Esophagus squamous epithelium (tissue), 5 donors: ENCODE measurements at places on chromosomes 12 and 14. TPM values are rescaled to one million over a fixed set of nuclear protein-coding genes. Genes with fewer than 3 reads are reported as not detected.

TSHR gene
- not detected for total RNA-seq

MYF5 gene
- not detected for total RNA-seq

- no peak for DNase-seq
Measured at GRCh38 chr12:109202770-109203169, 86.4 kb downstream of the ACACB start.

KCNC2 gene
- total RNA-seq, result not detected

NR1H4 gene
- not detected for total RNA-seq

DNA sequence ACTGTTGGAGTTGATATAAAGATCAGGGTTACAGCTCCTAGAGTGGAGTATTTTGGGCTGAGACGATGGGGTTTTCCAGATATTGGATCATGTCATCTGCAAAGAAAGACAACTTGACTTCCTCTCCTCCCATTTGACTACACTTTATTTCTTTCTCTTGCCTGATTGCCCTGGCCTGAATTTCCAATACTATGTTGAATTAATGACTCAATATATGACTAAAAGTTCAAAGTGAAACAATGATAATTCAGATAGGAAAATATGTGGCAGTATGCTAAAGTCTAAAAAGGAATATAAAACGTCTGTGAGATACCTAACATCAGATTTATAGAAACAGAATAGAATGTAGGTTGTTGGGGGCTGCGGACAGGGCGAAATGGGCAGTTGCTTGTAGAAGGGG is 72.2 kb downstream of the BHLHE41 start:
- DNase-seq, result no peak

DNA sequence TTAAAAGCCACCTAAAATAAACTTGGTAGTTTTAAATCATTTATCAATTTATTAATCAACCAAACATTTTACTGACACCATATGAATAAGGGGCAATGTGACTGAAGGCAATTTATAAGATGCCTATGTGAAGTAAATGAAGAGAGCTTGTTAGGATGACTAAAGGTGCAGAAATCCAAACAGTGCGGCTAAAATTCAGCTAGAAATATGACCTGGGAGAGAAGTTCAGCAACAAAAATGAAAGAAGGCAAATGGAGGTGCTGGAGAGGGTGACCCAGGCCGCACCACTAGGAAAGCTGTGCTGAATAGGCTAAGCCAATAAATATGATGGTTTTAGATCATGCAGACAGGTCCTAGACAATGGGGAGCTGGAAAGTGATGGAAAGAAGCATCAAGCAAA is 403.7 kb downstream of the BTG1 start:
- no peak for DNase-seq

DNA sequence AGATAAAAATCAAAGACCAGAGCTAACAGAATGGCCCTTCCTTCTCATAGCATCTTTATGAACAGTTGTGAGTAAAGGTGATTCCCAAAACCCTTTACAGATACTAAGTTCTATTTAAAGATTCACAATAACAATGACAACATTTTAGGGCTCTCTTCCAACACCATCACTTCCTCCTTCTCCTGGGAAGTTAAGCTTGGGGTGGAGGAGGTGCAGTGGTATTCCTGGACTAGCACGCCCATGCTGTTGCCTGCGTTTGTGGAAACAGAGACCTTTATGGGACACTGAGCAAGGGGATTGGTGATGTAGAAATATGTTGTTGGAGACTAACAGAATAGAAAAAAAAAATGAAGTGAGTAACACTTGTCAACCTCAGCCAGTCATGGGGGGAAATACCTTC is 22.5 kb downstream of the SYNE2 start:
- no peak for DNase-seq

DNA sequence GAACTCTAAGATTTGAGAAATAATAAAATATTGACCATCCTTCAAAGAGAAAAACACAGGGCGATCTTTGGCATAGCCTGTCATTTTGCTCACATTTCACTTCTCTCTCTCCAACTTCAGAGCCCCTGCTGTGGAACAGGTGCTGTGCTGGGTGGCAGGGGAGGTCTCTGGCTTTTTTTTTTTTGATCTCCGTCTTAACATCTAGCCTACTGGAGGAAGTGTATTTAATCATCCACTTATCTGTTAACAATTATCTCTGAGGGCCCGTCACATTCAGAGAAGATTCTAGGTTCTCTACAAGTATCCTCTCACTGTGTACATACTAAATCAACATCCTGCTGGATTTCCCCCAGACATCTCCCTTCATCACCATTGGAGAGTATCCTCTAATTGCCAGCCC is 34.1 kb downstream of the CHST11 start:
- no peak for DNase-seq

- DNase-seq, result no peak
Measured at GRCh38 chr14:55470025-55470424, 29.6 kb upstream of the TBPL2 start.

PPFIBP1 gene
- 41.9 TPM for total RNA-seq

VASH1 gene
- 1.7 TPM for total RNA-seq

SPIC gene
- total RNA-seq, result not detected

TAS2R42 gene
- not detected for total RNA-seq

TPH2 gene
- total RNA-seq, result not detected

DNA sequence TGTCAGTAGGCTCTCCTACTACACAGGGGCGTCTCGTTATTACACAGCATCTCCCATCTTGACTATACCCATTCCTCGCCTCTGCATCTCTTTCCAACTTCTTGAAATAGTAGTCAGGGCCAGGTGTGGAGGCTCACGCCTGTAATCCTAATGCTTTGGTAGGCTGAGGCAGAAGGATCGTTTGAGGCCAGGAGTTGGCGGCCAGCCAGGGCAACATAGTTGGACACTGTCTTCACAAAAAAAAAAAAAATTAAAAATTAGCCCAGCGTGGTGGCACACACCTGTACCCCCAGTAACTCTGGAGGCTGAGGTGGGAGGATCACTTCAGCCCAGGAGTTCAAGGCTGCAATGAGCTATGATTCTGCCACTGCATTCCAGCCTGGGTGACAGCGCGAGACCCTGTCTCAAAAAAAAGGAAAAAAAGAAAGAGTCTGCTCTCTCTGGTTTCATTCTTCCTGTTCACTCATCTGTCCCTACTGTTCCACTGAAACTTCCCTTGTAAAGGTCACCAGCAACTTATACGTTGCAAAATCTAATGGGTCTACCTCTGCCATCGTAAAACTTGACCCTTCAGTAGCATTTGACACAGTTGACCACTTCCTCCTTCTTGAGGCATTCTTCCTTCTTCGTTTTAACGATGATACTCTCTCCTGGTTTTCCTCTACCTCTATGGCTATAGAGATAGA is 41.0 kb upstream of the PTGR2 start:
- DNase-seq, result no peak

KRT83 gene
- not detected for total RNA-seq

DNA sequence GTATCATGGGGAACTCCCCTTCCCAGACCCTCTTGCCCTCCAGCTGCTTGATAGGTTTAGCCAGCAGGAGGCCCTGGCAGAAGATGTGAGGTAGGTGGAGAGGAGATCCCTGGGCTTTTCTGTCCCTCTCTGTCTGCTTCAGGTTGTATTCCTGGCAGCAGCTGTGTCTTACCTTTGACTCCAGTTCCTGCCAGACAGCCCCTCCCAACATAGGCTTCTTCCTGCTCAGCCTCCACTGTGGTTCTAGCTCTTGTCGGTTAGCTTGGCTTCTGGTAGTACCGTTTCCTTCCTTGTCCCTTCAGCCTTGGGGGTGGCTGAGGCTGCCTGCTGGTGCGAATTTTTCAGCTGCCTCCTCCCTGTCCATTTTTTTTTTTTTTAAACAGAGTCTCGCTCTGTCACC is 215.7 kb upstream of the CRY1 start:
- no peak for DNase-seq
